ENCODE measurements at places on chromosomes 6 and 20. TPM values are rescaled to one million over a fixed set of nuclear protein-coding genes. Genes with fewer than 3 reads are reported as not detected.

DNA sequence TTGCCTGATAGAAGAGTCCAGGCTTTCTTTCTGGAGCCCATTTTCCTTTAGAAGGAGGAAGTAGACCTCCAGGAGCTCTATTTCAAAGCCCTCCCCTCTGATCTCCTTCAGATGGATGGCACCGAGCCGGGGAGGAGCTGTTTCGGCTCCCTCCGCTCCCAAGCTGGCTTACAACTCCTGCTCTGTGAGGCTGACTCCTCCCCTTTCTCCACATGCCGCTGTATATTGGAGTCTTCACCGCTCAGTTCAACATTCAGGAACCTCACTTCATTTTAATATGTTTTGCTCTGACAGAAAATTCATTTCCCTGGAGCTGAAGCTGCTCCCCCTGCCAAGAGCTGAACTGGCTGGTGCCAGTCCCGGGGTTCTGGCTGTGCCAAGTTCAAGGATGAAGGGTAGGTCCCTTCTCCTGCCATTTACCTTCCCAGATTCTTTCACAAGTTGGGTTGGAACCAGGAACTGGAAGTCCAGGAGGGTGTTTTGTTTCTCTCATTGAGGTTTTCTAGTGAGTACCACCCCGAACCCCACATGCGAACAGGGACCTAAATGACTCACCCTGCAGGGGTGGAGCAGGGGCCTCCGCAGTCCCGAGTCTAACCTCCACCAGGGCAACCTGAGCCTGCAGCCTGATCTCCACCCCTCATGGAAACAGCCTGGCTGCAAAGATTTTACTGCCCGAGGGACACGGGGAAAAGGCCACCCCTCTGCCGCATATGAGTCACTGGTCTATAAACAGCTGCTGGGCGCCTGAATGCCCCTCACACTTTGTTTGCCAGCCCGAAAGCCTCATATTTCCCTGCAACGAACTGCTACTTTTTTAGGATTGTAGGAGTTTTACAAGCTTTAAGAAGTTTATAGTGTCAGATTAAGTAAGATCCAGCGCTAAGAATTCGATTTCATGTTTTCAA, 68.6 kb upstream of the FOXA2 start:
- DNase-seq: no peak
- H3K27ac ChIP-seq: no peak overlapping the region
- no peaks in the 10 kb centered on the region for H3K27me3 ChIP-seq
- no peak overlapping the region for H3K4me3 ChIP-seq

GRCh38 chr6:25254671-25255070, 24.5 kb upstream of the CARMIL1 start:
- peaks cover 11% of the 10 kb centered on the region for H3K4me1 ChIP-seq
- no peak overlapping the region for H3K4me3 ChIP-seq
- DNase-seq: no peak

DNA sequence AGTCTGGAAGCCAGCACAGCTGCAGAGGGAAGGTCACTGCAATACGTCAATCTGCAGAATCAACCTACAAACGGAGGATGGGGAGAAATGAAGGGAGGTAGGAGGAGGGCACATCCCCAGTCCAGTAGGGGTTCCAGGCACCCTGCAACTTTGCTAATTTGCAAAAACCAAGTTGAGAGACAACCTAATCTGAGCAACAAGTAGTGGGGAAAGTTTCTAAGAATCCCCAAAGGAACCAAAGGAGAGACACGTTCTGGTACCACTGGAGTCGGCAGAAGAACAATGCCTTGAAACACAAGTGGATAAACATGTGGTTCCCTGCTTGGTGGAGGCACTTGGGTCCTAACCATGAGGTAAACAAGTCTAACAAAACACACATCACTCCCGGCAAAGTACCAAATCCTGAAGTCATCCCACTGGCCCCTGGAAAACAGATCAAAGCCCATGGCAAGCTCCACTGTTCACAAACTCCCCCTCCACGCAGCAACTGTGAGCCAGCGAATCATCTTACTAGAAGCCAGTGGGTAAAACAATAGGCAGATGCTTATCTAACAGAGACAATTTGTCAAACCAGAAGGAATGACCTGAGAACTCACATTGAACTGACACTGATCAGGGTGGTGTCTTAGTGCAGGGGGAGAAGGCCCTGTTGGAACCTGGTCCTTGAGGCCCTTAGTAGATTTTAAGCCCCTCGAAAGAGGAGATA, 4.7 kb downstream of the MRPS18A start:
- H3K4me1 ChIP-seq: peaks cover 45% of the 10 kb centered on the region
- H3K36me3 ChIP-seq: peaks cover 21% of the 10 kb centered on the region
- H3K27ac ChIP-seq: no peak overlapping the region

The PSMB9 gene
- 302 TPM for total RNA-seq

All from activated CD4-positive, alpha-beta memory T cell treated with anti-CD3 and anti-CD28 coated beads for 36 hours (primary cell).